ENCODE measurements at places on chromosomes 4 and X.

DNA sequence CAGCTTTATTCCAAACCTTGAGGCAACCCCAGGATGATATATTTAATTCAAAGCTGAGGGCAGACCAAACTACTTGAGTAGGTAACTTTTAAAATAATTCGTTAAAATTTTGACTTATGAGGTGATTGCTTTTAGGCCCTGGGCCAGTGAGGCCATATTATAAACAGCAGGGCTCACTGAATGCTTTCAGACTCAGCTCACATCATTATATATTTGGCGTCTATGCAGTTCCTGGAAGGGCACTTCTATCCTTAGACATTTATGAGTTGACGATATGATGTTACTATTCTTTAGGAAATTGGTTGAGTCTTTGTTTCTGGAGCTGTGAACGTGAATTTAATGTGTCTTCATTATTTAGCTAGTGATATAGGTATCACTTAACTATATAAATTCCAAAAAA lies 400.1 kb downstream of the PDHA2 start:
- no peak for DNase-seq

DNA sequence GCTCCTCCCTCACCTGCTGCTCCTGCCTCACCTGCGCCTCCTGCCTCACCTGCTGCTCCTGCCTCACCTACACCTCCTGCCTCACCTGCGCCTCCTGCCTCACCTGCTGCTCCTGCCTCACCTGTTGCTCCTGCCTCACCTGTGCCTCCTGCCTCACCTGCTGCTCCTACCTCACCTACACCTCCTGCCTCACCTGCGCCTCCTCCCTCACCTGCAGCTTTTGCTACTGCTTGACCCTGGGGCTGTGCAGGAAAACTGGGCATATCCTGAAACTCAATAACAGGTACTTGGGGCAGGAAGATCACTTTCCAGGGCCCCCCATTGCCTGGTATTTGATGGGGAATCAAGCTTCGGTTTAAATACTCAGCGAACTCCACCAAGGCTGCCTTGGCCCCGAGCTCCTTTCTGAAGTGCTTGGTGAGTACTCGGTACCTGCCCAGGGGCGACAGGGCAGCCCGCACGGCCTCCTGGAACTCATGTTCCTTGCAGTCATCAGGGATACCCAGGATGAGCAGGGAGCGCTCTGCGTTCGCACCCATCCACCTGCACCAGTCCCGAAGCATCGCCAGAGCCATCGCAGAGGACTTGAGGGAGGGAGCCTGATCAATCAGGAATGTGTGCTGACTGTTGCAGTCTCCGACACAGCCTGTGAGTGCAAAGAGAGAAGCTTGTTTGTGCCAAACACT lies 2.7 kb downstream of the PNMA6E start:
- no peak for DNase-seq

DNA sequence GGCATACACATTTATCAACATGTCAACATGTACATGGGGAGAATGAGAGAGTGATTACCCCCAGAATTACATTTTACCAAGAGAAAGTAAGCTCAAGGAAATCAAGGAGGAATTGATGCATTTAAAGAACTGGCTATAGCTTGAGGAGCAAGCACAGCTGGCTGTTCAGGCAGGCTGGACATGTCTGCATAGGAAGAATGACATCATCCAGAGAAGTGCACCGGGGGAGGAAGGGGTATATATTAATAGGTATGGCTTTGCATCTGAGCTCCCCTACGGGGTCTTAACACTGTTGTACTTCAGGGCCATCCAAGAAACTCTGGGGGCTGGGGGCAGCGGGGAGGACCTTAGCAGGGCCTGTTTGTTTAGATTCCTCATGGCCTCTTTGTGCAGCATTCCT lies 222.4 kb upstream of the VCX start:
- DNase-seq = no peak

GRCh38 chr4:531076-531475 lies 32.1 kb downstream of the PIGG start:
- no peak for DNase-seq

DNA sequence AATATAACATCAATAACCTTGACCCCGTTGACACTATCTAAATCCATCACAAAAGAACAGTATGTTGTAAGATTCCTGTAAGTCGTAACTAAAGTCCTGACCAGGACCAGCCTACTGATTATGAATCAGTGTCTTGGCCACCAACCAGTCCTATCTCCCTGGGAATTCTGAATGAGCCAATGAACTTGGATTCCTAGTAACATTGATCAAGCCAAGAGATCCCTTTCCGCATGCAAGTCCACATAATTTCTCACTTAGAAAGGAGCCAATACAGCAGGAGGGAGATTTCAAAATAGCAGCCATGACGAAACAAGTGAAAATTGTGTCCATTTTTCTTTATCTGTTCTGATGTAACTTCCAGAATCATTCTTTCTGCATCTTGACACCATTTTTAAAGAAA lies 9.5 kb downstream of the XPNPEP2 start:
- DNase-seq = no peak
